Stimulated activated naive CD4-positive, alpha-beta T cell treated with Interleukin-2 at 50 U/mL for 16 hours (primary cell): ENCODE measurements at places on chromosomes 5 and 9.

GRCh38 chr5:53359916-53360517, 120.4 kb upstream of the FST start:
- DNase-seq, result no peak

DNA sequence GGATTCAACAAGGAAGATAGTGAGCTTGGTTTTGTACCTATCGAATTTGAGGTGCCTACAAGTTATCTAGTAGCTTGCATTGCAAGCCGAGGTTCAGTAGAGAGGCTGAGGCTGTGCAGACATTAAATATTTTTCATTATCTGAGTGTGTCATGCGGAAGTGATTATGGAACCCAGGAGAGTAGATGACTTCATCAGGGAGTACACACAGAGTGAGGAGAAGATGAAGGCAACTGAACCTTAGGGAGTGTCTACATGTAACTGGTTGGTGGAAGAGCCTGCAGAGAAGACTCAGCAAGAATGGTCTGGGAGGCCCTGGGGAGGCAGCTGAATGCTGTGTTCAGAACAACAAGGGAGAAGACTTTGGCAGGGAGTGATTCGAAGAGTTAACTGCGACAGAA, 393.9 kb downstream of the ARHGEF28 start:
- no peak for DNase-seq

DNA sequence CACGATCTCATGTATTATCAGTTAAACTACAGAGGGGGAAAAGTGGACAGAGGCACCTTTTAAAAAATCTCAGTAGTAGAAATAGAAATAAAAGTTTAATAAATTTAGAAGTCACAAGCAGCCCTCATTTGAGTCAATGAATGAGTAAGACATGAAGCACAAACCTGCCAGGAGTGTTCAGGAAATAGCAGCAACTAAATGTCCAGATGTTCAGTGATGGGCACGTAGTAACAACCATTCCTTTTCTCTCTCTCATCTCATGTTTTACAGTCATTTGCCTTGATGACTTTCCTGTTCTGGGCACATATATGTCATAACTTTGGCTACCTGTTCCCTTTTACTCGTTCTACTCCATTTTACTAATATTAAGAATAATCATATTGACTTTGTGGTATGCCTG, 17.7 kb downstream of the ISOC1 start:
- no peak for DNase-seq

- DNase-seq, result no peak
Measured at GRCh38 chr9:85202596-85202995, 533.1 kb downstream of the NTRK2 start.

- DNase-seq, result no peak
Measured at GRCh38 chr5:25006734-25007133, 362.0 kb upstream of the CDH10 start.
